ENCODE measurements at places on chromosomes 6 and 20.

DNA sequence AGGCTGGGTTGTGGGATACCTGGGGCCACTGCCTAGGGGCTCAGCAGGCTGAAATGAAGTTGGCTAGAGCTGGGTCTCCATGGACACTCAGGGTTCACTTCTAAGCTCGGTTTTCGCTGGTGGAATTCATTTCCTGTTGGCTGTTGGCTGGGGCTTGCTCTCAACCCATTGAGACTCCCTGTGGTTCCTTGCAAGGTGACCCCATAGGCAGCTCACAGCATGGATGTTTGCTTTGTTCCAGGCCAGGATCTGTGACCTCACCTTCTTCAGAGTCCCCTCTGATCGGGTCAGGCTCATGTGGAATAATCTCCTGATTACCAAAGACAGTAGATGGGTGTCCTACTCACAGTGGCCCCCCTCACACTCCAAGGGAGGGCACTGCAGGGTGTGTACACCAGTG, 229.3 kb downstream of the QKI start:
- DNase-seq, result no peak

DNA sequence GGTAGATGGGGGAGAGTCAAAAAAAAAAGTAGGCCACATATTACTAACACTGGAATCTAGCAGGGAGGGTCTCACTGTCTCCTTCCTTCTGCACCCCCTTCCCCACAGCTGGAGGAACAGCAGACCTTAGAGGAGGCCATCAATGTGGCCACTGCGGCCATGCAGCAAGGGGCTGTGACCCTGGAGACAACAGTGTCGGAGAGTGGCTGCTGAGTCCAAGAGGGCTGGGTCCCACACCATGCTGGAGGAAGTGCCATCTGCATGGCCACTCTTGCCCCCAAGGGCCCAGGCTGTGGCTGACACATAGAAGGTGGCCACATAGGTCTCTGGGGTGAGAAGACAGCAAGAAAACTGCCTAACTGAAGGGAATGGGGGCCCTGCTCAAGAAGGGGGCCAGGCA, 2.6 kb upstream of the DEF6 start:
- no peak for DNase-seq

DNA sequence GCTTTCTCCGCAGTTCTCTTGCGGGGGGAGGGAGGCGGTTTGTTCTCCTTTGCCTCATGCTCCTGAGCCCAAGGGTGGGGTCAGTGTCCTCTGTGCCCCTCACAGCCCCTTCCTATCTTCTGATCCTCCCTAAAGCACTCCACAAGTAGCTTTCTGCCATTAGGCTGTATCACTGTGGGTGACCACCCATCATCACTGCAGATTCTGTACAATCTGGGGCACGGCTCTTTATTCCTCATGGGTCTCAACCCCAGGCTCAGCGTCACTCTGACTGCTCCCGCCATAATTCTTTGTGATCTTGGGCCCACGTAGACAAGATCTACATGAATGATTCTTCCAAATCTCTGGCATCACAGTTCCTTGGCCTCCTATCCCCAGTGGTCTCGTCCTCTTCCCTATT, 10.5 kb downstream of the NCR2 start:
- DNase-seq, result no peak

DNA sequence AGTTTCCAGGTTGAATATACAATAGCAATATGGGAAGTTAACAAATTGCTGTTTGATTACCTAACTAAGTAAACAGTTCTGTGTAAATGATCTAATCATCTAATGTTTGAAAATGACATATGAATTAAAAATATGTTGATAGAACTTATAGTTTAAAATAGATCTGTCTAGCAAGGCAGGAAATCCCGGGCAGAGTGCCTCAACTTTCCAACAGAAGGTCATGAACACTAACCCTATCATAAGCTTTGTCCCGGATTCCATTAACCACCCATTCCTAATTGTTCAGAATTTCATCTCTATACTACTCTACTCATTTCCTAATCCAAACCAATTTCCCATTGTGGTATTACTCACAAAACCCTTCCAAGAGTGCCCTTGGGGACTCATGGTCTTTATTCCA, 10.2 kb downstream of the TAAR1 start:
- DNase-seq, result no peak

DNA sequence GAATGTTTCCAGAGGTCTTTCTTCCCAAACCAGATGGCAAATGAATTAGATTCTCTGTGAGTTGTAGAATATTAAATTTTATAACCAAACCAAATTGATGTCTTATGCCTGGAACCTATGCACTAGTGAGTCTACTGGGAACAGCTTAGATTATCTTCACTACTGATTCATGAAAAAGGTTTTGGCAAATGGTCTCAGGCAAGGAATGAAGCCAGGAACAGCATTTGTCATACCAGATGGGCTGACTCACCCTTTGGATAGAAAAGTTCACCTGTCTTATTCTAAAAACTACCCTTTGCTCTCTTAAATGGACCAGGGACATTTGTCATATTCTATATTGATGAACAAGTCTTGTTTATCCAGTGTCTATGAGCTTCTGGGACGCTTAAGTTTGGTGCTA, 135.4 kb upstream of the ECI2 start:
- DNase-seq, result no peak

Measured in stimulated activated CD8-positive, alpha-beta memory T cell treated with anti-CD3 and anti-CD28 coated beads, Interleukin-4, amount 100 ng/mL, for 1 hour (primary cell).